ENCODE measurements at places on chromosomes 1 and 21.

GRCh38 chr1:113666126-113666525 is 93.2 kb downstream of the PHTF1 start:
- no peak for DNase-seq

DNA sequence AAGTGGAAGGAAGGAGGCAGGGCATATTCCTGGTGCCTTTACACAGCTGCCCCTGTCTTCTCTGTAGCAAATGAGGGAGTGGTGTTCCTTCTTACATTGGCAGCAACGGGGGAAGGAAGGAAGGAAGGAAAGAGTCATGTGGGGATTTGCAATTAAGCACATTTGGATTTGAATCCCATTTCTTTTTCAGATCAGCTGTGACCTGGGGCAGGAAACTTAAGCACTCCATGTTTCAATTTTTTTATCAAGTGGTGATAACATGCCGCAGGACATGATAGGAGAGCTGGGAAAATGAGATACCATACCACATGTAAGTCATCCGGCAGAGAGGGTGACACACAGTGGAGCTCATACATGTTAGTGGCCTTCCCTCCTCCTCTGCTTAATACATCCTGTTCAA is 186.8 kb downstream of the APP start:
- no peak for DNase-seq

DNA sequence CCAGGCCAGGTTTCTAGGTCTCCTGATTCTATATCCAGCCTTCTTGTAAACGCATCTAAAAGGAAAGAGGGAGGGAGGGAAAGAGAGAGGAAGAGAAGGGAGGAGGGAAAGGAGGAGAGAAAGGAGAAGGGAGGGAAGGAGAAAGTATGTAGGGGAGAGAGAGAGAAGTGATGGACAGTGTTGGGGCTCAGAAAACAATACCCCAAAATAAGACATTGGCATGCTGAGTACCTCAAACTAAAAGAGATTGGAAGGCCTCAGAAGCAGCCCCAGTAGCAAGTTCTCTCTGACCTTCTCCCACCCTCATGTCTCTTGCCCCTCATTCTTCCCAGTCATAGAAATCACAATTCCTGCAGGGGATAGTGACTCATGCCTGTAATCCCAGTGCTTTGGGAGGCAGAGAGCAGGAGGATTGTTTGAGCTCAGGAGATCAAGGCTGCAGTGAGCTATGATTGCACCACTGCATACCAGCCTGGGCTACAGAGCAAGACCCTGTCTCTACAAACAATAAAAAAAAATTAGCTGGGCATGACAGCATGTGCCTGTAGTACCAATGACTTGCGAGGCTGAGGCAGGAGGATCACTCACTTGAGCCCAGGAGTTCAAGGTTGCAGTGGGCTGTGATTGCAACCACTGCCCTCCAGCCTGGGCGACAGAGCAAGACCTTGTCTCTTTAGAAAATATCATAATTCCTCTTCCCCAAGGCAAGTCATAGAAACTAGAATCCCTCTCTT is 51.2 kb downstream of the DNTTIP2 start:
- DNase-seq: no peak

- DNase-seq: no peak
Observed at GRCh38 chr1:156481527-156481926, 19.0 kb downstream of the MEF2D start.

DNA sequence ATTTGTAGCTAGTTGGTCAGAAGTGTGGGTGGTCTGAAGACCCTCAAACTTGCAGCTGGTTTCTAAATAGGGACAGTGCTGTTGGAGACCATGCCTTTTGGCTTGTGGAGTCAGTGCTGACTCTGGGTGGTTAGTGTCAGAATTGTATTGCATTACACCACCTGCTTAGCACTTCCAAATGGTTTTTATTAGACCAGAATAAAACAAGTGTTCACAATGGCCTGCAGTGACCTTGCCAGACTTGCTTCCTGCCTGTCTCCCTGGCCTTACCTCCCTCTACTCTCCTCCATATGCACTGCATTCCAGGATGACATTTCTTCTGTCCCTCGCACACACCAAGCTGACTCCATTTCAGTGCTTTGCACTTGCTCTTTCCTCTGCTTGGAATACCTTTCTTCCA is 72.7 kb upstream of the CNIH3 start:
- DNase-seq: no peak

- no peak for DNase-seq
Observed at GRCh38 chr1:168101336-168101735, 35.4 kb downstream of the GPR161 start.

- DNase-seq: no peak
Observed at GRCh38 chr1:168766568-168766967, 37.6 kb upstream of the DPT start.

- peak; percentile 68 for DNase-seq
Observed at GRCh38 chr1:210262897-210263272, 30.3 kb downstream of the SERTAD4 start.

All from fibroblast of the conjunctiva (primary cell).